ENCODE measurements at places on chromosomes 4 and X.
A peak's percentile ranks its signal among the peaks of the same experiment; 100 is the strongest.

DNA sequence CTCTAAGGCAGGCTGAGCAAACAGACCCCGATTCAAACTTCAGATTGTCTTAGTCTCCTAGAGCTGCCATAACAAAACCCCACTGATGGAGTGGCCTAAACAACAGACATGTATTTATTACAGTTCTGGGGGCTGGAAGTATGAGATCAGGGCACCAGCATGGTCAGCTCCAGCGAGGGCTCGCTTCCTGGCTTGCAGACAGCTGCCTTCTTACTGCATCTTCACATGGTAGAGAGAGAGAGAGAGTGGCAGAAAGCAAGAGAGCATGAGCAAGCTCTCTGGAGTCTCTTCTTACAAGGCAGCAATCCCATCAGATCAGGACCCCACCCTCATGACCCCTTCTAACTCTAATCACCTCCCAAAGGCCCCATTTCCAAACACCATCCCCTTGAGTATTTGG, 22.3 kb upstream of the SORCS2 start:
- DNase-seq: no peak

GRCh38 chrX:100721328-100721727, 10.6 kb downstream of the SYTL4 start:
- no peak for DNase-seq

DNA sequence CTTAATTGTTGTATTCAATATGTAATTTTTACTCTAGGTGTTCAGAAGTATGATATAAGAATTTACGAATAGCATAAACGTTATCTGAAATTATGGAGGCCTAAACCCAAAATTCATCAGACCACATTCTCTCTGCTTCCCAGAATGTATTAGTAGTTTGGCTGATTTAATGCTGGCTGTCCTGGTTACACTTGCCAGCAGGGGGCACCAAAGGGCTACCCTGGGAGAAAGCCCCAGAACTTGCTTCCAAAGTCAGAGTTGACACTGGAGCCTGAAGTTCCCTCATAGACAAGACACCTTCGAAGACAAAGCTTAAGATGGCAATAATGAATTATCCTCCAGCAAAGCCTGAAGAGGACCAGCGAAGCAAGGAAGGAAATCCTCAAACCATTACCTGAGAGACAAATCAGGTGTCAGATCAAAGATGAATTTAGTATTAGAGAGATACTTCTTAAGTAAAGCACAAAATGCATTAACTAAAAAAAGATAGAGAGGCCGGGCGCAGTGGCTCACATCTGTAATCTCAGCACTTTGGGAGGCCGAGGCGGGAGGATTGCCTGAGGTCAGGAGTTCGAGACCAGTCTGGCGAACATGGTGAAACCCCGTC, 11.3 kb upstream of the ANOS1 start:
- DNase-seq: peak; percentile 17

DNA sequence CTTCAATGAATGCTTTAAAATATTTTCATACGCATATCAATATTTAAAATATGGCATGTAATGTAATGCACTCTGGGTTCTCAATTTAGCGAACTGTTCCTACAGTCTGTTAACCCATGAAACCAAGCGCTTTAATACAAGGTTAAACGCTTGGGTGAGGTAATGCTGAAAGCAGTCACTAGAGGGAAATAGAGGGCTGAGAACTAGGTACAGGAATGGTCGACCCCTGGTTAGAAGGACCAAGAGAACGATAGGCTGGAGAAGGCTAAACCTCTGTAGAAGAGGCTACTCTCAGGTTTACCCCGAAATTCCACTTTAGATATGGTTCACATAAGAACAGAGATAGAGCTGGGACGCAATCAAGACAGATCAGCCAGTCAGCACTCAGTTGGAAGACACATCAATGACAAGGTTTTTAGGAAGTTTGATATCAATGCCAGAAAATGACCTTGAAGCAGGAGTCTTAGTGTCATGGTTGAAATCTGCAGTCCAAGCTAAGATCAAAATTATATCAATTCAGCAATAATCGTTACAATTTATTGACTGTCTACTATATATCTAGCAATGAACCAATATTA, 26.9 kb downstream of the ARSJ start:
- no peak for DNase-seq

DNA sequence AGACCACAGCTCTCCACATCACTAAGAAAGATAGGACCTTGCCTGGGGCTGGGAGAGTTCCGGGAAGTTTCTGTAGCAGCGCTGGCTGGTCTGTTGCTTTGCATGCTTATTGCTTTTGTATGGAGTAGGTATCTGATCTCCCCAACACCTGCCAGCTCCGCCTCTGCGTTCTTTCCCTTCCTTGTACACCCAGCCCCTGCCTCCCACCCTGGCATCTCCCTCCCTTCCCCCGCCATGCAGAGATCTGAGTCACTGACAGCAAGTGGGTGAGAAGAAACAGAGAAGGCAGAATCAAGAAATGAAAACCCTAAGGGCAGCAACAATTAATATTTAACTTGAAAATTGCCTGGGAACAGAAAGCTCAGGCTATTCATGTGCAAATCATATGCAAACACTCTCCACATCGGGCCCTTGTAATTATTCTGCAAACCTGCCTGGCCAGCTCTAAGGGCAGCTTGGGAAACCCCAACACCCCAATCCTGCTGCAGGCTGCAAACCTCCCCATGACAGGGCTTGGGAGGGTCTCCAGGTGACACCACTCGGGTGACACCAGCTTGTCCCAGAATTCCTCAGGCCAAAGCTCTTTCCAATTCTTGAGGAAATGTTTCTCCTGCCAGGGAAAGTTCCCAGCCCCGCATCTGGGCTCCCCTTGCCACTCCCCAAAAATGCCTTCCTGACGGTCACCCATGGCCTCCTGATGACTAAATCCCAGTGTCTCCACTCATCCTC, 257.2 kb downstream of the FBXW7 start:
- no peak for DNase-seq

DNA sequence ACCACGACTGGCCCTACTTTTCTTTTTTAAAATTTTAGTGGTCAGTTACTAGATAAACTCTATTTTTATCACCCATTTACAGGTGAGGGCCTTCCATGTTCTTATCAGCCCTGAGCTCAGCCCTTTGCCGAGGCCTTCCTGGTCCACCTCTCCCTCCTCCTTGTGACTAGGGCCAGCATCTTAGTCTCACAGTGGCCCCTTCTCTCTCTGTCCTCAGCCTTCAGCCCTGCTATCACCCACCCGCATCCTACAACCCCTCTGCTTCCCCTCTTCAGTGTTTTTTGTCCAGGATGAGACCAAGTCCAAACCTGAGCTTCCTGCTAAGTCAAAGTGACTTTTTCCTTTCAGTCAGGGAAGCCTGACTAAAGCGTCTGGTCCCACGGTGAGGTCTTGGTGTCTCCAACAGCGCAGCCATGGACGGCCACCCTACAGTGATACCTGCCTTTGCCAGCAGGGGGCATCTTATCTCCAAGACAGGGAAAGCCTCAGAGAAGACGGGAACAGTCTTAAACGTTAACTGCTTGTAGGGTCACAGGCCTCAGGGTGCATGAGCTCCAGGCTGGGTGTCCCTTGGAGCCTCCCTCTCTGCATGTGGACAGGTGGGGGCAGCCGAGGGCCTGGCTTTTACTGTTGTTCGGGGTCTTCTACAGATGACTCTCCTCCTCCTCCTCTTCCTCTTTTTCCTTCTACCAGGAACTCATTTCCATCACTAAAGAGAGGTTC, 11.7 kb upstream of the GAGE10 start:
- DNase-seq: no peak

GRCh38 chrX:22366166-22366702, 93.5 kb downstream of the CBLL2 start:
- no peak for DNase-seq

DNA sequence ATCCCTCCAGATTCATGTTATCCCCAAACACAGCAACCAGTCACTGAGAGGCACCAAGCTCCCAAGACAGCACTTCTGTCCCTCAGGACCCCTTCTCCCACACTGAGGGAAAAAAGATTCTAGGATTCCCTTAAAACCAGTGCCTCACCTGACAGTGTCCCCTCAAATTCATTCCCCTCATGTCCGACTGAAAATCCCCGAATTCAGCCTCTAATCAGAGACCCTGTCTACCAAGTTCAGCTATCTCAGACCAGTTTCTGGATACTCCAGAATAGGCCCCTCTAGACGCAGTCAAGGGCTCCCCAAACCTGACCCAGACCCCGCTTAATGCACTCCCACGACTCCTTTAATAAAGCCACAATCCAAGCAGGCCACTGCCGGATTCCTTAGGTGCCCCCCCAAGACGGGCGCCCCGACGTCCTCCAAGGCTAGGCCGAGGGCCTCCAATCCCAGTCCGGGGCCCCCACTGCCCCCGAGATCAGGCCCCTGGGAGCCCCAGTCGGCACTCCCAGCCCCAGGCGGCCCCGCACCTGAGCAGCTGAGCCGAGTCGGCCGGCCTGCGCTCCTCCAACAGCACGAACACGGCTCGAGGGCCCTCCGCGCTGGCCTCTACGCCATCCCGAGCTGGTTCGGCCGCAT, 457 bp downstream of the TFE3 start:
- DNase-seq: no peak

DNA sequence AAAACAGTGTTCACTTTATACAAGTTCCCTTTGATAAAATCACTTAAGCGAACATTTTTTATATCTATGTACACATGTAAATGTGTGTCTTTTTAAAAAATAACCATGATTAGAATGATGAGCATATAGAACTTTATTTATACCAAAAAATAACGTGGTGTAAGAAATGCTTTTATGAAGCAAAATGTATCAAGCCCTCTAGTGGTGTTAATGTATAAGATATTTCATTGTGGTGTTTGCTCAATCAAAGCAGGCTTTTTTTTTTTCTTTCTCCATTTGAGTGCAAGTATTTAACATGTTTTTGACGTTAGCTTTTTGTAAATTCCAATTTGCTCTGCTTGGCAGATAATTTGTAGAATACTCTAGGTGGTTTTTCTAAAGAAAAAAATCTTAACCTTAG, 2092.4 kb upstream of the TENM3 start:
- DNase-seq: no peak

DNA sequence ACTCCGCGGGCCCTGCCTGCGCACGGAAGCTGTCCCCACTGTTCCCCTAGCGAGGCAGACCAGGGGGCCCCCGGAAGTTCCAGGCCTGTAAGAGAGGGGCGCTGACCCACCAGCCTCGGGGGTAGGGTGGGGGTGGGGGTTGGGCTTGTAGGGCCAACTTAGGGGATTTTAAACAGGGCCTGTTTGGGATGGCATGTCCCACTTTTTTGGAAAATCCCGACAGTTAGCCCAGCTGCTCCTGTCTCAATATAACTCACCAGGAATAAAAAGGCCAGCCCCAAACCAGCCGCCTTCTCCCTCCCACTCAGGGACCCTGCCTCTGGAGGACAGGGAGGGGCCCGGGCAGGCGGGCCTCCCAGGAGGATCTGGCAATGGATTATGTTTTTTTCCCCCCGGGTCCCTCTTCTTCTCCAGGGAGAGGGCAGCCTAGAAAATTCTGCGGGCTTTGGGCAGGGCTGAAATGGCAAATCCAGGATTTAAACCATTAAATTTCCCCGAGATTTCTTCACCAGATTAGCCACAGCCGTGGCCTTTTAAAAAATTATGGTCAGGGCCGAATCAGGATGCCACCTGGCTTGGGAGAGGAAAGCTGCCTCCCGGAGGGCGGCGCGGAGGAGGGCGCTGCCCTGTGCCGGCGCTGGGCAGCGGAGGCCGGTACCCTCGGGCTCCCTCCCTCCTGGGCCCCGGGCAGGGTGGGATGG, 957 bp downstream of the PPP2R2C start:
- no peak for DNase-seq

DNA sequence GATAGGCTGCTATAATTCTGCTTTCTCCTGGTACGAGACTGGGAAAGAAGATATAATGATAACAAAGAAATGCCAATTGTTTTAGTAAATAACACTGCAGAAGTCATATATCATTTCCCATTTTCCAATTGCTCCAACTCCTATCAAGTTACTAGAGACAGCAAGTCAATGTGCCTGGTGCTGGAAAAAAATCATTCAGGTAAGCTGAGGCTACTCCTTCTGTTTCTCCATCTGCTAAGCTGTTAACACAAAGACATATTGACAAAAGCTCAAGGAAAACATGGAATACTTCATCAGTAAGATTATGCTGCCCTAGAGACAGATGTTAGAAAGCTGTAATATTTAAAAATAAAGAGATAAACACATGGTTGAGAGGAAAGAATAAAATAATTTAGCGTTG, 10.0 kb downstream of the NAA11 start:
- DNase-seq: no peak

DNA sequence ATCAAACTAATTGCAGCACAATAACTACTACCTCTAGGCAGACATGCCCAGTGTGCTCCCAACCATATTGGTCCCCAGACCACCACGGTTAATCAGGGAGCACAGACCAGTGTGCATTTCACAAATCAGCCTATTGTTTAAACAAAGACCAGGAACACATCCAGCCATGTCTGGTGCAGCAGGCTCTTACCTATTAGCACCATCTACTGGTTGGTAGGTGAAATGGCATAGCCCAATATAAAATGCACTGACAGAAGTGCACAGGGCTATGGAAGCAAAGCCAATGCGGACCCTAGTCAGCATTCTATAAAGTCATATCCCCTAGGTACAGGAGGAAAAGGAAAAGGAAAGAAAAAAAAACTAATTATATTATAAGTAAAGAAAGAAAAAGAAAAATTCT, 15.5 kb upstream of the CYLC1 start:
- no peak for DNase-seq

DNA sequence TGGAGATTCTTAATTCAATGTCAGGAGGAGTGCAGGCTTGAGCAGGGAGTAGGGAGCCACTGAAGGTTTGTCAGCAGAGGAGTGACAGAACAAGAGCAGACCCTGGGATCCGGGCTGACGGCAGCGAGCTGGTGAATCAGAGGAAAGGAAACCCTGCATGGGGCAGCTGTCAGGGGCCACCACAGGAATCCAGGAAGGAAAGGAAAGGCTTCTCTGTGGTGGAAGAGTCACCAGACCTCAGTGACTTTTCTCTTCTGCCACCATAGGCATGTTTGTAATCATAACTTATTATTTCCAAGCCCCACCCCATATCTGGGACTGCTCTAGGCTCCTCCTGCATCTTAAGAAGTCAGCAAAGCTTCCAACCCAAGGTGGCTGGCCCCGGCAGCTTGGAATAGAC, 150.9 kb downstream of the BCOR start:
- no peak for DNase-seq

- DNase-seq: no peak
These were observed 399.5 kb downstream of the SMARCA1 start for GRCh38 chrX:129123795-129124194.

DNA sequence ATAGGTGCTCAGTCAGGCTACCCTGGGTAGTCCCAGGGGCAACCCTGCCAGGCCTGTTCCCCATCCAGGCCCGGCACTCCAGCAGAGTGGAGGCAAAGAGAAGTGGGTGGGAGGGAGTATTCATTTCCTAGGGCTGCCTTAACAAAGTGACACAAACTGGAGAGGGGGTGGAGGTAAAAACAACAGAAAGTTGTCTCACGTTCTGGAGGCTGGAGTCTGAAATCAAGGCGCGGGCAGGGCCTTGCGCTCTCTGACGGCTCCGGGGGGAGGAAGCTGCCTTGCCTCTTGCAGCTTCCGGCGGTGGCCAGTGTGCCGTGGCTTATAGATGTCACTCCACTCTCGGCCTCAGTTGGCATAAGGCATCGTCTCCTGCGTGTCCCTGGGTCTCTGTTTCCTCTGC, 90.8 kb downstream of the DCTD start:
- no peak for DNase-seq

GRCh38 chr4:144955104-144955503, 142.9 kb downstream of the ANAPC10 start:
- DNase-seq: no peak

GRCh38 chr4:41455206-41455605, 82.8 kb upstream of the LIMCH1 start:
- no peak for DNase-seq

GRCh38 chr4:145957302-145957701, 18.7 kb upstream of the ZNF827 start:
- DNase-seq: no peak

GRCh38 chrX:22969411-22969810, 30.3 kb upstream of the DDX53 start:
- DNase-seq: no peak

All from T-helper 22 cell (primary cell).